ENCODE measurements at places on chromosomes 1 and 21.
A peak's percentile ranks its signal among the peaks of the same experiment; 100 is the strongest.

- DNase-seq: no peak
Measured at GRCh38 chr1:183019860-183020259, 3.4 kb upstream of the LAMC1 start.

DNA sequence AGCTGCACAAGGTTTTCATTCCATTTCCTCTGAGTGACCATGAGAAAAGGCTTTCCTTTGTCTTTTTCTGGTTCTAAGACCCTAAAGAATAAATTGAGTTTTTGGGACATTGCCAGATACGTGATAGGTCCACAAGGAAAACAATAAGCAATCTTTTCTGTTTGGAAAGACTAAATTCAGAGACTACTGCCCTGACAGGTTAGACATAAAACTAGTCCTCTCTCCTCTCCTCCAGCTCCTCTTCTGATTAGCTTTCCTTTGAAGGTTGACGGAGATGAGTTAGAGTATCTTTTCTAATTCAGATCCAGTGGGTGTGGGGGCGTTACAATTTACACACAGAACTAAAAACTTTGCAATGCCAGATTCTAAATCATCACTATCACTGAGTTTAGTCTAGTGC is 57.8 kb upstream of the C1orf53 start:
- DNase-seq: no peak

GRCh38 chr1:170460001-170460400 is 72.0 kb upstream of the GORAB start:
- no peak for DNase-seq

DNA sequence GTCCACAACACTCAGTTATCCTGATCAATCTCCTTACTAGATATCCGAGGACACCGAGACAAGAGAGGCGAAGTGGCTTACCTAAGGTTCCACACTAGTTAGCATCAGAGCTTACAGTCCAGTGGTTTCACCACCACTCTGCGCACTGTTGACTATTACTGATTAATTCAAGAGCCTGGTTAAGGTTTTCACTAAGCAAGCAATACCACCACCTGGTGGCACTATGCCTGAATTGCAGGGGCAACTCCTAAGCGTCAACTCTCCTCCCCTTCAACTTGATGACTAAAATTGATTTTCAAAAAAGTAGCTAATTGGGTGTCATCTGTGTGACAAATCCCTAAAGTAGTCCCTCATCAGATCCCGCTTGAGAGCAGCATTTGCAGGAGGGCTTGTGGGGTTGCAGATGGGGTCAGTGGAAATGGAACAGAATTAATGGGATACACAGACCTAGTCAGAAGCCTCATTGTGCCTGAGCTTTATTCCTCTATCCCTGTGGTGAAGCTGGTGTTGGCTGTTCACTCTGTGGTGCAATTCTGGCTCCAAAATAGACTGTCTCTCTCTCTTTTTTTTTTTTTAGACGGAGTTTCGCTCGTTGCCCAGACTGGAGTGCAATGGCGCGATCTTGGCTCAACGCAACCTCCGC is 9.1 kb downstream of the TTC22 start:
- no peak for DNase-seq

GRCh38 chr1:48019714-48020315 is 22.6 kb upstream of the TRABD2B start:
- DNase-seq: no peak

- no peak for DNase-seq
Measured at GRCh38 chr1:164163289-164163849, 395.6 kb upstream of the PBX1 start.

DNA sequence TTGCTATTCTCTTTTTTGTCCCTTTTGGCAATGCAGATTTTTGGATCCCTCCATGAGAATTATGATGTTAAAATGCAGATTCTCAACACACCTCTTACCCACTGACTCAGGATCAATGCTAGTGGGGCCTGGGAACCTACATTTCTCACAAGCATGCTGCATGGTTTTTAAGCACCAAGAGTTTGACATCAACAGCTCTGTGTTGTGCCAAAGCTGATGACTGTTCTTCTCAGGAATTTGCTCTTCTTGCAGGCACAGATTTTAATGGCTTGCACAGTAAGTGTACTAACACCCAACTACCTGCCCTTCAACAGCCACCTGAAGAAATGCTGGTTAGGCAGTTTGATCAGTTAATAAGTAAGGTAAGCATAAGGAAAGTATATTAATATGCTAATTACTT is 468.7 kb downstream of the PTBP2 start:
- no peak for DNase-seq

DNA sequence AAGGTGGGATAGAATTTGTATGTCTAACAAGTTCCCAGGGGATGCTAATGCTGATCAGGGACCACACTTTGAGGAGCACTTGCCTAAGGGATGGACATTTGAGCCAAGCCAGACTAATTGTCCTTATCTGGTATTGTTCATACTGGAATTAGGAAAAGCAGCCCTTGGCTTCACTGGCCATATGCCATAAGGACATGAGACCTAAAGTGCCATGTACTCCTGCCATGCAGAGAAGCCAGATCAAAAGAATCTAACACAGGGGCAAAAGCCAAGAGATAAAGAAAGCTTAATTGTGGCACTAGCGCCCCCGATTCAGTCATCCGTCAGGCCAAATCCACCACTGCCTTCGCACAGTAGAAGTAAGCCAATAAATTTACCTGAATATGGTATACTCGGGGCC is 45.7 kb downstream of the RNF11 start:
- no peak for DNase-seq

GRCh38 chr1:169733924-169734323 is at the start of gene SELE:
TSS of gene SELE (minus strand) at chr1:169734079. CDS start at chr1:169733612, 467 bp downstream.
- DNase-seq: no peak

DNA sequence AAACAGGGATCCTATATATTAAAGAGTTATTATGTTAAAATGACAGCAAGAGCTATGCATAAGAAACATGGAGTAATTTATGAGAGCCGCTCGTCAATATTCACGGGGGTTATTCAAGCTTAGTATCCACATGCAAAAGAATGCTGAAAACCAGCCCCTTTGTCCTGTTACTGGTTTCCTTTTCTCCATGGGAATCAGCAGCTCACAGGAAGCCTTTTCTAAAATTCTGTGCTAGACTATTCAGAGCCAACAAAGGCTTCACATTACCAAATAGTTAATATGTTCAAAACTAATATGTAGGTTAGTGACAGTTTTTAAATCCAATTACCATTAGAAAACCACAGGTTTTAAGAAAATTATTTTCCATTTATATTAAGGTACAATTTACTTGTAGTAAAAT is 225.6 kb upstream of the MAP1LC3C start:
- no peak for DNase-seq

DNA sequence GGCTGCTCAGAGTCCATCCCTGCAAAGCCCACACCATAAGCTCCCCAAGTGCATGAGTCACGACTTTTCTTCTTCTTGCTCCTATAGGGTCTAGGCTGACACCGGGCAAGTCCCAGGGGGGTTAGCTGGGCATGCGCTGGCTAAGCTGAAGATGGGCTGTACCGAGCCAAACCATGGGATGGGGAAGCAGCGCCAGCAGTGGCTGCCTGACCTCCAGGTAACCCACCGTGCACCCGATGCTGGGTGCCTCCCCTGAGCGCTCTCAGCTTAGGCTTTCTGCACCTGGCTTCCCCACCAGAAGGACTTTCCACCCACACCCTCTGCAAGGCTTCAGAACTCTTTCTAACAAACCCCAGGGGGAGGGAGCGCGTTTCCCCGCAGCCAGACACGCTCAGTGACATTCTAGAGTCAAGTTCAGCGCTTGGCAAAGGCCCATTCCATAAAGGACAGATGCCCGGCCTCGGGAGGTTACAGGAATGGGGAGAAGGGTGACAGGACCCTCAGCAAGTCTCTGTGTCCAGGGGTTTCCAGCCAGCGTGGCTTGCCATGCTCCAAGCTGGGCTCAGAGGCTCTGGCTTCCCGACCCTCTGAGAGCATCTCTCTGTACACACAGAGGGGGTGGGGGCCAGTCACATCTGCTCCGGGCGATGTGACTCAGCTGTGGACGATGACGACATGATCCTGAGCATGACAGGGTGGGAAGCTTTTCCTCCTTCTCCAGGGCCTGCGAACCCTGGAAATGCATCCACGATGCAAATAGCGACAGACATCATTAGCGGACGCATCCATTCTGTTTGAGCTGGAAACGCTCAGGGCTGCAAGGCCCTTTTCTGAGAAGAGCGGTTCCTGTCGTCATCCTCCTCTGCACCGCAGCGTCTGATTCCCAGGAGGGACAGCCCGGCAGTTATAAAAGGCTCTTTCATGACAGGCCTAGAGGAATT is 107.8 kb downstream of the SIK1 start:
- DNase-seq: no peak

DNA sequence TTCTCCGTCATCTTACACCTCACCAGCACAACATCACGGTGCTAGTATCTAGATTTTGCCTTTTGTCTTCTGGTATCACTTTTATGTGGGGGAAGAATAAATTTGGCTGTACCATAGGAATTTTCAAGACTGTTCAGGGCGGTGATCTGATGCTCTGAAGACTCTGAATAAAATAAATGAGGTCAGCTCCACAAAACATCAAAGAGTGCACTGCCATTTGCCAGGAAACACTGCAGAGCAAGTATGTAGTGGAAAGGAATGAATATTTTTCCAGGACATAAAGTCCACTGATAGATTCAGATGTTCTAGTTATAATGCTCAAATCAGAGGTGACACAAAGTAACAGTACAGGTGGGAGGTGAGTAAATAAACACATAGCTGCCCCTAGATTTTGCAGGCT is 56.3 kb downstream of the ZP4 start:
- no peak for DNase-seq

DNA sequence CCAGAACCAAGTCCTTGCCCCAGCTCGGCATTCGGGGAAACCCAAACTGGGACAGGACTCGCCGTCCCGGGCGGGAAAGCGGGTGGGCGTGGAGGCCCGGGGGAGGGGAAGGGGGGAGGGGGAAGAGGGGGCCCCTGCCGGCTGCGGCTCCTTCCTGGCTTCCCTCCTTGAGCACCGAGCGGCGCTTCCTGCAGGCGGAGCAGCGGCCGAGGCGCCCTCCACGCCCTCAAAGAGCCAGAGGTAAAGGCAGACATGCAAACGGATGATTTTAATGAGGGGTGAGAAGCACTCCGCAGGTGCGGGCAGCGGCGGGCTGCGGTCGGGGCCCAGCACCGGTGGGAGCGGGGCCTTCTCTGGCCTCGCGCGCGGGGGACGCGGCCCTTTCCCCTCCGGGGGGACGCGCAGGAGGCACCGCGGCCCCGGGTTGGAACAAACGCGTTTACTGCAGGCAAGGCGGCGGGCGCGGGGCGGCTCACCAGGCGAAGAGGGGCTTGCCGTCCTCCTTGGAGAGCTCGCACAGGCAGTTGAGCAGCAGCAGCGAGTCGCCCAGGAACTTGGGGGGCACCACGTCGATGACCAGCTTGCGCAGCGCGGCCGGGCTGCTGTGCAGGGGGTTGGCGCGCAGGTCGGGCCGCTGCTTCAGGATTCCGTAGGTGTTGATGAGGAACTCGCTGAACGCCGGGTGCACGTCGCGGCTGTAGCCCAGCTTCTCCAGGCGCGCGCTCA is 5.7 kb upstream of the FTCD start:
- no peak for DNase-seq

DNA sequence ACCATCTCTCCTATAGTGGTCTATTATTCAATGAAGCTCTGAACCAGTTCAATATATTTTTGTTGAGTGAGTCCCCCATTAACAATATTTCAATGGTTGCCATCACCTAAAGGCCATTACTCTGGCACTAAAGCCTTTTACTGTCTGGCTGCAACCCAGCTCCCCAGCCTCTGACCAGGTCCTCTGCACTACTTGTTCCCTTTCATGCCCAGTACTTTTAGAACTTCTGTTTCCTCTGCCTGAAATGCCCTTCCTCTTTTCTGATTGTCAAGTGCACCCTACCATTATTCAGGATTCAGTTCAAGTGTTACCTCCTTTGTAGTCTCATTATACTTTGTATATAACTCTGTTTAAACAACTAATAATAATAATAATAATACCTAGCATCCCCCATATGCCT is 30.4 kb upstream of the ZFYVE9 start:
- DNase-seq: no peak

DNA sequence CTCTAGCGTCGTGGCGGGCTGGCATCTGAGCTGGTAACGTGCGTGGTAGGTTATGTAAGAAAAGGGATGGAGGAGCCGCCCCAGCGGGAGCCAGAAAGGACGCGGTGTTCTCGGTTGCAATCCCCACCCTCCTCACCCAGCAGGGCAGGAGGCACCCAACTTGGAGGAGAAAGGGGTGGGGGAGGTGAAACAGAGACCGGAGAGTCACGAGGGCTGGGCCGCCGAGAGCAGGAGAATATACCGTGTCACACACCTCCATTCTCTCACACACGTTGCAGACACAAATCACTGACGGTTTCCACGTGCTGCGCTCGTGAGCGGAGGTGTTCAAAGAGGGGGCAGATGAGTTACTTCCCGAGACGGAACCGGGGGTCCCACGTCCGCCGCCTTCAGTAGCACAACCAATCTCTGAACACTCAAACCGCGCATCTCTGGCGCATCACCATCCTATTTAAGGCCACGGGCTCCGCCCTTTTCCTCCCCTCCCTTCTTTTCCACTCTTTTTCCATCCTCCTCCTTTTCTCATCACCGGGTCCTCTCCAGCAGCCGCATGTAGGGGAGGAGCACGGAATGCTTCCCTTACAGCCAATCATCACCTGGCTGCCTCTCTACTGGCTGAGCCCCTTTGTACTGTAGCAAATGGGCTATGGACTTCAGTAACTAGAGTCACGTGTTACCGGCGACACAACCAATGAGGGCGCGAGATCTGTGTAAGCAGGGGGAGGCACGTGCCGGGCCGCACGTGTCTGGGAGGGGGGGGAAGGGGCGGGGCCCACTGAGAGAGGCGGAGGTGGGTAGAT is at the start of gene CIART:
CIART (plus strand) TSS at position 797 of the 800 bp plus-strand sequence. CDS start 714 bp downstream, outside the sequence.
- peak; percentile 92 for DNase-seq

- no peak for DNase-seq
Measured at GRCh38 chr1:88768187-88768586, 84.1 kb downstream of the PKN2 start.

GRCh38 chr1:114040273-114041015 is 61.2 kb downstream of the OLFML3 start:
- DNase-seq: no peak

DNA sequence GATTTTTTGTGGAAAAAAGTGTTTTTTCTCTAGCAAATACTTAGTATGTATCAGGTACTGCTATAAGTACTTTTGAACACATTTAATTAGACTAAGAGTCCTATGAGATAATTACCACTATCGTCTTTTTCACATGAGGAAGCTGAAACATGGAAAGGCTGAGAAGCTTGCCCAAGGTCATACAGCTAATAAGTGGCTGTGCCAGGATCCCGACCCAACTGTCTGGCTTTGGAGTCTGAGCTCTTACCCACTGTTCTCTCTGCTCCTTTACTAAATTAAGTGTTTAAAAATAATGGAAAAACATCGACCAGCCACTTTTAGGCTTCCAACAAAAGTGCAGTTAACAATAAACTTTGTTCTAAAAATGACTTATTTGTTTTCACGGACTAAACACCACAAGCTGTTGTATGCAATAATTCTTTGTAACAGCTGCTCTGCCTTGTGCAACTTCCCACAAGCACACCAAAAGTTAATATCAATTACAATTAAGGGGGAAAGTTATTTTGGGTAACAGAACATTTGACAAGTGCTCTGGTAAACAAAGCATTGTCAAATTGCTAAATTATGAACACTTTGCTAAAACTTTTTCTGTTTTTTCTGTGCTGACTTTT is 75.7 kb downstream of the CRB1 start:
- DNase-seq: no peak

- DNase-seq: no peak
Measured at GRCh38 chr1:247440001-247440620, 17.8 kb downstream of the OR2B11 start.

Data from SW 1271 (cell line).